ENCODE measurements at places on chromosomes 12 and 14.

GRCh38 chr14:22563987-22564386, 25.0 kb downstream of the DAD1 start:
- DNase-seq, result peak; percentile 92

DNA sequence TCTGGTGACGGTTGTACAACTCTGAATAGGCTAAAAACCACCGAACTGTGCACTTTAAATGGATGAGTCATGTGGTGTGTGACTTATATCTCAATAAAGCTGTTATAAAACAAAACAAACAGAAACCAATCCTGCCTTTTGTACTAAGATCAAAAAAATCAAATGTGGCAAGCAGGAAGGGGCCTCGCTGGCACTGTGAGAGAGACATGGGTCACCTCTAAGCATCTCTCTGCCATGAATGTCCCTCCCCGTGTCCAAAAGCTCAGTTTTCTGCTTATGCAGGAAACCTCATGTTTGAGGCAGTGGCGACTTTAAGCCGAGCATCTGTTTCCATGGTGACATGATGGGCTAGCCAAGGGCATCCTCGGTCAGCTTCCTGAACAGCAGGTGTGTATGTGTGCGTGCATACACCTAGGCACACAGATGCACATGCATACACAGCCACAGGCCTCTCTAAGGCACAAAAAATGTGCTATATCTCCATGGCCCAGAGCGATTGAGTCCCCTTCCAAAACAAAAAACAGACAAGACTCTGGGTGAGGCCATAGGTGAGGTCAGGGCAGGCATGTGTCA, 44.4 kb downstream of the ARL6IP4 start:
- no peak for DNase-seq

DNA sequence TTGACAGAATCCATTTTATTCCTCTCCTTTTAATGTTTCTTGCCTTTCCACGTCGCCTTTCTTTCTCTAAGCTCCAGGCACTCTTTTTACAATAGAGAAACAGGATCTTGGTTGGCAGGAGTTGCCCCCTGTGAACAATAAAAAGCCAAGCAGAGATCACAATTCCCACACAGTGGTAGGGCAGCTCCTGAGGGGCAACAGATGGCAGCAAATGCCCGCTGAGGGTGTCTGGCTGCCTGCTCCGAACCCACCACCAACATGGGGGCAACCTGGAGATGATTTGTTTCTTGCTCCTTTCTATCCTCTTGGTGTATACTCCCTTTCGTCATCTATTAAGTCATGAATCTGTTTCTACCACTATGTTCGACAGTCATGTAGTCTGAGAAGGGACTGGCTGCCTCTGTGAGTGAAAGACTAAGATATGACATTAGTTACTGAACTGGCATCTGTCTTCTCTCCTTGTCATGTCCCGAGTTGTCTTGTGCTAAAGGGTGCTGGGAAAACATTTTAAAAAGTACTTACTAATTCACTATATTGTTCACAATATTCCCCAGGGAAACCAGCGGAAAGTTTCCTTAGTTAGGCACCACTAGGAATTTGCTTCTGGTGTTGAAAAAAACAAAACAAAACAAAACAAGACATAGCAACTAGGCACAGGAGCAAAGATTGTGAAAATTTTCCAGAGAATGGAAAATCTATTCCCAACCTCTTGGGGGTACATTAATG, 170.1 kb downstream of the STXBP6 start:
- no peak for DNase-seq

- no peak for DNase-seq
Observed at GRCh38 chr12:124617615-124618014, 50.2 kb upstream of the NCOR2 start.

- no peak for DNase-seq
Observed at GRCh38 chr14:74647061-74647677, 35.1 kb upstream of the LTBP2 start.

GRCh38 chr12:51907856-51908425, 637 bp downstream of the ACVRL1 start:
- no peak for DNase-seq

- DNase-seq, result no peak
Observed at GRCh38 chr12:92324849-92325500, 179.3 kb upstream of the BTG1 start.

GRCh38 chr14:94562022-94562421, 780 bp downstream of the SERPINA4 start:
- no peak for DNase-seq

DNA sequence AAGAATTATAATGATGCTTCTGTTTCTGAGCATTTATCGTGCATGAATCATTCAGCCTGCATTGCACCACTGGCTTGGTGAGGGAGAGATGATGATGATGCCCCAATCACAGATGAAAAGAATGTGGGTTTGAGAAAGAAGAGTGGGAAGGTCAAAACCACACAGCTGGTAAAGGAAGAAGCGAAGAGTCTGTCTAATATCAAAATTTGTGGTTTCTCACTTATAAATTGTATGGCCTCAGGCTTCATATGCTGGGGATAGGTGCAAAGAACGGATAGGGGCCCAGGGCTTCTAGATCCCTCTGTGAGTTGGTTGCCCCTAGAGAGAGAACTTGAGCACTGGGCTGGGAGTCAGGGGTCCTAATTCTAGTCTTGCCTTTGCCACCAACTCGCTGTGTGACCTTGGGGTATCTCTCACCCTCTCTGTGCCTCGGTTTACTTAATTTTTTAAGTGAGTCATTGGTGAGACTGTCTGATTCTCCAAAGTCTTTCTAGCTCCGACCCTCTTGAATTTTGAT, 2.2 kb downstream of the OASL start:
- DNase-seq, result no peak

GRCh38 chr12:93684716-93685115, 7.5 kb downstream of the CRADD start:
- no peak for DNase-seq

- no peak for DNase-seq
Observed at GRCh38 chr12:69985656-69986055, 160.6 kb downstream of the MYRFL start.

DNA sequence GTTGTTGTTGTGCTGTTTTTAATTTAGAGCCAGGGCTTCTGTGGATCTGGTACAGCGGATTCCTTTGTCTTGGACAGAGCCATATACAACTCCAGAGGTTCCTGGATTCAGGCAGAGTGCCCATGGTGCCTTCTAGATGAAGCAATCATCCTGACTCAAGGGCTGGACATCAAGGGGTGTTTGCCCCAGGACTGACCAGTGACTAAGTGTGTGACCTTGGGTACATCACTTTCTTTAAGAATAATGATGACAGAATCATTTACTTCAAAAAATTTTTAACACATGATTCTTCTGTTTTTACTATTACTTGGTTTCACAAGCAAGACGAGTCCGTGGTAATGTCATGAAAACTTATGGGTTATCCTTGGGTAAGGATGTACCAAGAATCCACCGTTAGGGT, 397.3 kb downstream of the ZFP36L1 start:
- DNase-seq, result no peak

DNA sequence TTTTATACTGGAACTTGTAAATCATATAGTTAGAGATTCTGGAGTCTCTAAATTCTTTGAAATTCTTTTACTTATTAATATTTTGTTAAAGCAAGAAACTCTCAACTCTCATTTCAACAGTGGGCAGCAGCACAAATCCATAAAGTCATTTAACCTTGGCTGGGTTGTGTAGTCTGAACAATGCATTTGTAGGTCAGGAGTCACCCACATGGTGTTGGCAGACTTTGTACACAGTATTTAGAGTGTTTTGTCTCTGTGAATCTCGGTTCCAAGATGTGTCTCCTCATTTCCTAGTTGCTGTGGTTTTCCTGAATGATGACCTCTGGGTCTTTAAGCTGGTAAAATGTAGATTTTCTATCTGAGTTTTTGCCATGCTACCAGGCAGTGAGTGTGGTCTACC, 20.8 kb upstream of the STRAP start:
- no peak for DNase-seq

DNA sequence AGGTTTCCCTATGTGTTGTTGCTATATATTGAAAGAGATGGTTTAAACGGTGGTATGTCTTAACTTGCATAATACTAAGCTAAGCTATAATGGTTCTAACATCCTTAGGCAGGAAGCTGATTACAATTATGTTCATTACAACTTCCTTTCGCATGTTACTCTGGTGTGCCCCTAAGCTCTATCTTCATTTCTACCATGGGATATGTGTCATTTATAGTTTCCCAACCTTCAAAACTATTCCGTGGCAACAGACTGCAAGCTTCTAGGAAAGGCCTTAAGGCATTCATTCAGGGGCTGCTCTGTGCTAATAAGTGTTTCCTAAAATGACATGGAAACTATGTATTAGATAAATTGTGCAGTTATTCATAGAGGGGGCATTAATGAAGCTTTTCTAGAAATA, 294.6 kb downstream of the GXYLT1 start:
- no peak for DNase-seq

- DNase-seq, result no peak
Observed at GRCh38 chr12:109147954-109148353, 31.6 kb downstream of the ACACB start.

DNA sequence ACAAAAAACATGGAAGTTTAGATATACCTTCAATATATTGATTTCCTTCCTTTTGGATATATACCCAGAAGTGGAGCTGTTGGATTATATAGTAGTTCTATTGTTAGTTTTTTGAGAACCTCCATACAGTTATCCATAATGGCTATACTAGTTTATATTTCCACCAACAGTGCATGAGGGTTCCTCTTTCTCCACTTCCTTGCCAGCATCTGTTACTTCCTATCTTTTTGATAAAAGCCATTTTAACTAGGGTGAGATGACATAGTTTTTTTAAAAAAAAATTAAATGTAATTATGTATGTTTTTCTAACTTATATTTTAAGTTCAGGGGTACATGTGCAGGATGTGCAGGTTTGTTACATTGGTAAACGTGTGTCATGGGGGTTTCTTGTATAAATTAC, 10.0 kb upstream of the SLC38A4 start:
- DNase-seq, result no peak

DNA sequence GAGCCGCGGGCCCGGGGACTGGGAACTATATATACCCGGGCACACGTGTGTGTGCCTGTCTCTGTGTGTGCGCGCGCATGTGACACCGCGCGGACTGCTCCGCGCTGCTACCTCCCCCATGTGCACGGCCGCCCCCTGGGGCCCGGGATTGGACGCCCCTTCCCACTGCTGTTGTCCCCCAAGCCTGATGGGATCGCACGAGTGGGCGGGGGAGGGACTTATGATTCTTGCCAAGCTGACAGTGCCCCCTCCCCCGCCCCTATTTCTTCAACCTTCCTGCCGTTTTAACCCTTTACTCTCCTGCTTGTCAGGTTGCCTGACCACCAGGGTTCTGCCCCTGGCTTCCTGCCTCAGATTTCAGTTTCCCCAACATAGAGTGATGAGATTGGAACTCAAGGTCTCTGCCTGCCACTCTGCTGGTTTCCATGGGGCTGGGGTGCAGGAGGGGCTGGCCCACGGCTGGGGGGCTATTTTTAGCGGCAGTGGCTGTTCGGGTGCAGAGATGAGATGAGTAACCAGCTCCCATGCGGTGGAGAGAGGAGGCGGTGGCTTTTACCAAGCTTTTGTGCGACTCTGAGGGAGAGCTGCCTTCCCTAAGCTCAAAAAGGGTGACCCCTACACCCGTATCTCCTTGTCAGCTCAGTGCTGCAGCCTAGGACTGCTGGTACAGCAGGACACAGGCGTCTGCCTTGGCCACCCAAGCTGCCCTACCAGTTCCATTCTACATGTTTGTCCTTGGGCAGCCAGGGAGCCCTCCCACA, at the start of gene DDN:
Gene DDN (minus strand): TSS at position 5 of the 761 bp plus-strand sequence. CDS start 88 bp downstream, outside the sequence.
- DNase-seq, result no peak

DNA sequence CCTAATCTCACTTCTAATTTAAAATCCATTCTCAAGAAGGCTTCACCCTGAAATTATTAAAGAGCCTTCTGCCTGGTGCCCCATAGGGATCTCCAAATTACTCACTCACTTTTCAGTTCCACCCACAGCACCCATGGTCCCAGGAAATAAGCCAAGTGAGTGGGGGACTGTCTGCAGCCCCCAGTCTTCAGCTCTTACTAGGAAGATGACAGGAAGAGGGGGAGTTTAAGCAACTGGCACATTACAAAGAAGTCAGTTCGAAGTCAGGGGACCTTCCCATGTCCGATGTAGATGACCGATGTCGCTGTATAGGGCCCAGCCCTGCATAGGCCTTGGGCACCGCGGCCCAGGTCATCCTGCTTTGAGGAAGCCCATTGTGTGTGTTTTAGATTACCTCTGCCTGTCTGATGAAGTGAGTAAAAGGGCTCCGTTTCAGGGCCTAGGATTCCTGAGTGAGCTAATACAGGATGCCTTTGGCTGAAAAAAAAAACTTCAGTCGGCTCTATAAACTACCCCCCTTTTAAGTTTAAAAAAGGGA, 1.9 kb downstream of the ACTN1 start:
- DNase-seq, result no peak

DNA sequence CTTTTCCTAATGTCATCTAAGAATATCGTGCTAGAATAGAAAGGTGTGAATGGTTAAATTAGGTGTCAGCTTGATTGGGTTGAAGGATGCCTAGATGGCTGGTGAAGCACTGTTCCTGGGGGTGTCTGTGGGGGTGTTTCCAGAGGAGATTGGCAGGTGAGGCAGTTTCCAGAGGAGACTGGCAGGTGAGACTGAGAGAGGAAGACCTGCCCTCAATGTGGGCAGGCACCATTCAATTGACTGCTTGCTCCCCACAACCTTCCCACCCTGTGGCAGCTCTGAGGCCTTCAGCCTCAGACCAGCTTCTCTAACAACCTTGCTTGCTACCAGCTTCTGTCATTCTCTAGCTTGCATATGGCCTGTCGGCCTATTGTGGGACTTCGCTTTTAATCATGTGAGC, 9.2 kb downstream of the RNASE9 start:
- DNase-seq, result no peak

GRCh38 chr14:31842899-31843298, 234.2 kb upstream of the ARHGAP5 start:
- DNase-seq, result no peak

- no peak for DNase-seq
Observed at GRCh38 chr12:71214511-71215285, 56.9 kb upstream of the TSPAN8 start.

DNA sequence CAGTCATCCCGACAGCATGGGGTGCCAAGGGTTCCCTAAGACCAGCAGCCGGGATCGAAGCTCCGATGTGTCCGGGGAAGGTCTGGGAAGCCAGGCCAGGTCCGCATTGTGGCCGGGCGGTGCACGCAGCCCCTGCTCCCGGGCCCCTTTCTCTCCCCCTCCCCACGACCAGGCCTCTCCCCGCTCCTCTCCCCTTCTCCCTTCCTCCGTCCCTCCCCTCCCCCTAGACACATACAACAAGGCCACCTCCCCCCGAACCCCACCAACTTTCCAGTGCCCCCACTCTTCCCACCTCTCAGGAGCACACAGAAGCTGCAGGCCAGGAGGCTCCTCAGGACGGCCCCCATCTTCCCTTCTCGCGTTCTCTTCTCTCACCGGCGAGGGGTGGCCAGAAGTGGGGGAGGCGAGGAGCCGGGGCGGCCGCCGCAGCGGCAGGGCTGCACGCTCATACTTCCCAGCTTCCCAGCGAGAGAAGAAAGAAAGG, 413 bp downstream of the LRP6 start:
- no peak for DNase-seq

DNA sequence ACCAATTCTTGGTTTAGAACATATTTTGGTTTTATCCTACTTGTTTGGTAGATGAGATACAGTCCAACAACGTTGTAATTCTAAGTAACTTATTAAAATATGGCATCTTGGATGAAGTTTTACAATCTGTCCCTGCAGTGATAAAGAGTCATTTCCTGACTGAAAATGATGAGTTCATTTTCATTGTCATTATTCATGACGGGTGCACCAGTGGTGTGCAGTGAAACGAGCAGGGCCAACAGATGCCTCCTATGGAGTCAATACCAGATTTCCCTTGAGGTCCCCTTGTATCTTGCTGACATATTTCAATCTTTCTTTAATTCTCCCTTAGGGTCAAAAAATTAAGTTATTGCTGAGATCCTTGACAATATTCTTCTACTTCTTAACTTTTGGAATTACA, 438.5 kb downstream of the LRIG3 start:
- DNase-seq, result no peak
